Tibial nerve (tissue), 4 donors: ENCODE measurements at places on chromosomes 13 and 19. TPM values are rescaled to one million over a fixed set of nuclear protein-coding genes. Genes with fewer than 3 reads are reported as not detected.

The PSG11 gene
- total RNA-seq = not detected

The KCNJ14 gene
- 0.84 TPM for total RNA-seq

The SKA3 gene
- total RNA-seq = 2.3 TPM

The DHDH gene
- total RNA-seq = not detected

The GRIK5 gene
- total RNA-seq = 3.1 TPM

The LIPE gene
- total RNA-seq = 140 TPM

The ZNF681 gene
- 0.39 TPM for total RNA-seq

GRCh38 chr19:35140962-35141836, 1.9 kb upstream of the FXYD7 start:
- peak overlapping the region; percentile 51 for H3K4me3 ChIP-seq
- no peaks in the 10 kb centered on the region for H3K36me3 ChIP-seq
- DNase-seq = peak; percentile 94
- no peaks in the 10 kb centered on the region for H3K27me3 ChIP-seq

GRCh38 chr19:53357821-53358581, 7.5 kb upstream of the ZNF525 start:
- DNase-seq = no peak
- H3K27ac ChIP-seq = no peak overlapping the region
- H3K27me3 ChIP-seq = no peaks in the 10 kb centered on the region
- H3K36me3 ChIP-seq = no peaks in the 10 kb centered on the region
- H3K4me1 ChIP-seq = no peaks in the 10 kb centered on the region
- no peak overlapping the region for H3K4me3 ChIP-seq

GRCh38 chr19:34961775-34962686, 2.0 kb downstream of the ZNF792 start:
- H3K4me1 ChIP-seq = peaks cover 23% of the 10 kb centered on the region
- H3K27ac ChIP-seq = no peak overlapping the region
- H3K27me3 ChIP-seq = no peaks in the 10 kb centered on the region
- H3K4me3 ChIP-seq = peak overlapping the region; percentile 96
- H3K36me3 ChIP-seq = peaks cover 48% of the 10 kb centered on the region

GRCh38 chr19:9799162-9799561, 19.7 kb downstream of the FBXL12 start:
- H3K27ac ChIP-seq = no peak overlapping the region
- H3K36me3 ChIP-seq = no peaks in the 10 kb centered on the region
- no peak overlapping the region for H3K4me3 ChIP-seq
- no peaks in the 10 kb centered on the region for H3K4me1 ChIP-seq
- DNase-seq = no peak

DNA sequence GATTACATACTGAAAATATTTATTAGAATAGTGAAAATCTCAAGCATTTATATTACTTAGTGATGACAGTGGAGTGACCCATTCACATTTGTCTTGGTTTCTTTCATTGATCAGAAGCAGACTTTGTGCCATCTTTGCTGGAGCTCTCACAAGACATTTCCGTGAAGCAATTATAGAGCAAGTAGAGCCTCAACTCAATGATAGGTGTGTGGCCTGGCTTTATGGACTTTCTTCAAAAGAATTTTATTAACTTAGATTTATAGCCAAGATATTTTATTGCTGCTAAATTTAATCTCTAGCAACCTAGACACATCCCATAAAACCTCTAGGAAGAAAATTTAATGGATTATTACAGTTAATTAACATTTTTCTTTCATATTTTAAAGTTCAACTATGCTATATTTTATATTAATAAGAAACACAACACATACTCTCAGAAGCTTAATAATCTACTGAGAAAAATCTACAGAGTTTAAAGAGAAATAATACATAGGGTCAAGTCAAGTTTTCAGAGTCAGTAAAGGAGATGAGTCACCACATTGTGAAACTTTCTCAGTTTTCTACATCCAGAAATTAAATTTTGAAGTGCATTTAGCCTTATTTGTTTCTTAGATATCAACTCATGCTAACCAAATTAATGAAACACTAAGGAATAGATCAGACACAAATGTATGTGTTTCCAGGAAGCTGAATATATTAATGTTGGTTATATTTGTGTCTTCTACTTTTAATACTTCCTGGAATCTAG, 160.5 kb downstream of the LACC1 start:
- H3K4me1 ChIP-seq = no peaks in the 10 kb centered on the region
- no peak overlapping the region for H3K27ac ChIP-seq
- no peak overlapping the region for H3K4me3 ChIP-seq
- H3K27me3 ChIP-seq = no peaks in the 10 kb centered on the region
- no peaks in the 10 kb centered on the region for H3K36me3 ChIP-seq

- DNase-seq = no peak
- no peaks in the 10 kb centered on the region for H3K4me1 ChIP-seq
- no peaks in the 10 kb centered on the region for H3K36me3 ChIP-seq
- H3K27ac ChIP-seq = no peak overlapping the region
- H3K4me3 ChIP-seq = no peak overlapping the region
- no peaks in the 10 kb centered on the region for H3K27me3 ChIP-seq
Observed at GRCh38 chr19:31211088-31211487, 138.1 kb downstream of the TSHZ3 start.

- H3K4me1 ChIP-seq = no peaks in the 10 kb centered on the region
- peak overlapping the region; percentile 4 for H3K4me3 ChIP-seq
- peak overlapping the region; percentile 95 for H3K27ac ChIP-seq
Observed at GRCh38 chr19:1102407-1103131, 1.2 kb upstream of the GPX4 start.

DNA sequence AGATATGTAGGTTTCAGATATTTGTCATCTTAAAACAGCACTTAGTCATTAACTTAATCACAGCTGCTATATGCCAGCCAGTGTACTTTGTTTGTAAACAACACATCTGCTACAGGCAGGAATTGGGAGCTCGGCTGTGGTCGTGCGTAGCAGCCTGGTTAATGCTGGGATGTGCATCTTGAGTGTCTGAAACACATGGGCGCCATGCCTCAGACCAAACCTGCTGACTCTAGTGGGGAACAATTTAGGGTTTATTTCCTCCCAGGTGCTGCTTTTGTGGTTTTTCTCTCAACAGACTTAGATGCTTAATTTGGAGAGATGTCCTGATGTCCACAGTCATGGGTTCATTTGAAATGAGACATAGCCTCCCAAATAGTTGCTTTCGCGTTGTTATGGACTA, 238.5 kb upstream of the TMTC4 start:
- H3K4me1 ChIP-seq = no peaks in the 10 kb centered on the region
- H3K27ac ChIP-seq = no peak overlapping the region
- no peak overlapping the region for H3K4me3 ChIP-seq
- no peaks in the 10 kb centered on the region for H3K27me3 ChIP-seq
- H3K36me3 ChIP-seq = no peaks in the 10 kb centered on the region

DNA sequence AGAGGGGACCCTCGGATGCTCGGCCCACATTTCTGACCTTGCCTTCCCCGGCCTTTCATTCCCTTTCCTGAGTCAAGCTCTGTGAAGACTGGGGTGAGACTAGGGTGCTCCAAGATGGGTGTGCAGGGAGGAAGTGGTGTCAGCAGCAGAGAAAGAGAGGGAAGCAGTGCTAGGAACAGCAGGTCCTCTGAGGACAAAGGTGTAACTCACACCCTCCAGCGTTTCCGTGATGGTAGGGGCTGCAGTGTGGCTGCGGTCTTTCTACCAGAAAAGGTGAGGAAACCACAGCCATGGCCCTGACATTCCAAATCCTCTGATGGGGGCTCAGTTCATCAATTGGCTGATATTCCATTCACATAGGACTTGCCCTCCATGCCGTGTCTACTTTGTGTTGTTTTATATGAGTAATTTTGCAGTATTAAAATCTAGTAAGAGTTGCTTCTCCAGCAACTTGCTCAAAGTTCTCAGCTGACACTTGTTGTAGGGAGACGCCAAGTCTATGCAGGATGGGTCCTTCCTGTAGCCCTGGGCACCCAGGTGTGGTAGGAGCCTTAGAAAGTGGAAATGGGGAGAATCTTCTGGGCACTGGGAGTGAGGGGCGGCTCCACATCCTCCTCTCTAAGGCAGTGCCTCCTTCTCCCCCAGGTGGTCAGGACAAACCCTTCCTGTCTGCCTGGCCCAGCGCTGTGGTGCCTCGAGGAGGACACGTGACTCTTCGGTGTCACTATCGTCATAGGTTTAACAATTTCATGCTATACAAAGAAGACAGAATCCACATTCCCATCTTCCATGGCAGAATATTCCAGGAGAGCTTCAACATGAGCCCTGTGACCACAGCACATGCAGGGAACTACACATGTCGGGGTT, 1.6 kb downstream of the KIR3DL1 start:
- H3K27ac ChIP-seq = no peak overlapping the region
- H3K4me1 ChIP-seq = no peaks in the 10 kb centered on the region
- H3K4me3 ChIP-seq = no peak overlapping the region

- DNase-seq = no peak
- no peak overlapping the region for H3K4me3 ChIP-seq
- no peak overlapping the region for H3K27ac ChIP-seq
Observed at GRCh38 chr13:45198924-45199323, 1.9 kb downstream of the KCTD4 start.

GRCh38 chr19:50759886-50760285, 10.4 kb upstream of the GPR32 start:
- no peaks in the 10 kb centered on the region for H3K27me3 ChIP-seq
- no peak for DNase-seq
- no peaks in the 10 kb centered on the region for H3K36me3 ChIP-seq
- H3K4me3 ChIP-seq = no peak overlapping the region
- H3K4me1 ChIP-seq = no peaks in the 10 kb centered on the region
